ENCODE measurements at places on chromosomes 7 and 10.

DNA sequence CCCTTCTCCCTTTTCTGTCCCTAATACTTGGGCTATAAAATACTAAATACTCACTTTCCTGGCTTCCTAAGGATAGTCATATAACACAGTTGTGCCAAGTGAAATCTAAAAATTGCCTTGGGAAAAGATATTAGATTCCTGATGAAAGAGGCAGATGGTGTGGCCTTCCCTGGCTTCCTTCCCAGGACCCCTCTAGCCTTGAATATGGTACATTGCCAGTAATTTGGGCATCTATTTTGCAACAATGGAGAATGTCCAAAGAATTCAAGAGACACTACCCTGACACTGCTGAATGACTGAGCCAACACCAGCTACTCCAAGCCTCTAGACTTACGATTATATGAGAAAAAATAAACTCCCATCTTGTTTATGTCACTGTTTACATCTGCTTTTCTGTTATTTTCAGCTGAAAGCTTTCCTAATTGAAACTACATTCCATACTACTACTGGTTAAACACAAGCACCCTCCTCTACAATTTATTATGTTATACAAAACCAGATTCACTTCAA lies 17.9 kb downstream of the COPG2 start:
- DNase-seq = no peak

DNA sequence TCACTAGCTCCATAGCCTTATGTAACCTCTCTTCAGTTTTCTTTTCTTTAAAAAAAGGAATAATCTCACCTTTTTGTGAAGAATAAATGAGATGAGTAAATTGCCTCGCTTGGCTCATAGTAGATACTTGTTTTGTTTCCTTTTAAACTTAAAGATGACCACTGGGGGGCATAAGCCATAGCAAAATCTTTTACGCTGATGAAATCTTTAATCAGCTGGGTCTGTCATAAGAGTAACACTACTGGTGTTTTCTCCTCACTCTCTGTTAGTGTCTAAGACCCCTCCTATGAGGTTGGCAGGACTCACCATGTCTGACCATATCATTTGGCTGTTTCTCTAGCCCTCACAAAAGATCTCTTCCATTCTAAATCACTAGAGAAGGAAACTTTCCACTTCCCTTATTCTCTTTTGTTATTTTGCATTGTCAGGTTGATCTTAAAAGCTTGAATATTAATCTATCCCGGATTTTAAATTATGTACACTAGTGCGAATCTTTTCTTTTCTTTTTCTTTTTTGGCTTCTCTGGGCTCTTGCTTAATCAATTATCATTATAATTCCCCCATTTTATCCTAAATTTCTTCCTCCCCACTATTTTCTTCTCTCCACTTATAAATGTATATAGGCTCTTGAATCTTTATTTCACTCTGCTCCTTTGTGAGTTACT lies 12.5 kb downstream of the STAG3 start:
- peak; percentile 15 for DNase-seq

DNA sequence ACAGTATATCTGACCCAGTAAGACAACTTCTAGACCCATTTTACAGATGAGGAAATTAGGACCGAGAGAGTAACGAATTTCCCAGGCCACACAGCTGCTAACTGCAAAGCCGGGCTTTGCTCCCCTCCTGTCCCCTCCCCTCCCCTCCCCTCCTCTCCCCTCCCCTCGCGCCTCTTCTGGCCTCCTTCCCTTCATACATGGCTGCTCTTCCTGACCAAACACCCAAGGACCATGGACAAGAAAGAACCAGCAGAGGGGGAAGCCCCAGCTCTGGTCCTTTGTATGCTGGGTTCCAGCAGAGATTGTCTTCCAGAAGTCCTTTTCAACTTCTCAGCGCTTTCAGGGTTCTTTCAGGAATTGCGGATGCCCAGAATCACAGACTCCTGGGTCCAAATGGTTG lies 3.6 kb upstream of the TMEM72 start:
- DNase-seq = no peak

GRCh38 chr10:65701168-65701776 lies 1224.6 kb upstream of the LRRTM3 start:
- DNase-seq = no peak

GRCh38 chr7:142181211-142181610 lies 69.7 kb downstream of the MGAM2 start:
- no peak for DNase-seq

DNA sequence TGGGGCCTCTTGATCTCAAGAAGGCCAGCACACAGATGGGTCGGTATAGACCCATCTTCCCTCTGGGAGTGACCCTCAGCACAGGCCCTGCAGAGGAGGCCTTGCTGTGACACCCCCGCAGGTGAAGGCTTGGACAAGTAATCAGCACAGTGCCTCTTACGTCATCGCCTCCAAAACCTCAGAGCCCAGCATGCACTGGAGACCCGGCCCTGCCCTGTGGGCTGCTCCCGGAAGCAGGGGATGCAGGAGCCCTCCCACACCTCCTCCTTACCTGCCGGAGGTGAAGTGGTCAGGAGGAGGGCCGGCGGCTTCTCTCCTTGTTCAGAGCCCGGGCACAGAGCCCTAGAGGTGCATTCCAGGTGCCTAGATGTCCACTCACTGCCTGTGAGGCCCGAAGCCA lies 121.4 kb downstream of the PAXIP1 start:
- no peak for DNase-seq

DNA sequence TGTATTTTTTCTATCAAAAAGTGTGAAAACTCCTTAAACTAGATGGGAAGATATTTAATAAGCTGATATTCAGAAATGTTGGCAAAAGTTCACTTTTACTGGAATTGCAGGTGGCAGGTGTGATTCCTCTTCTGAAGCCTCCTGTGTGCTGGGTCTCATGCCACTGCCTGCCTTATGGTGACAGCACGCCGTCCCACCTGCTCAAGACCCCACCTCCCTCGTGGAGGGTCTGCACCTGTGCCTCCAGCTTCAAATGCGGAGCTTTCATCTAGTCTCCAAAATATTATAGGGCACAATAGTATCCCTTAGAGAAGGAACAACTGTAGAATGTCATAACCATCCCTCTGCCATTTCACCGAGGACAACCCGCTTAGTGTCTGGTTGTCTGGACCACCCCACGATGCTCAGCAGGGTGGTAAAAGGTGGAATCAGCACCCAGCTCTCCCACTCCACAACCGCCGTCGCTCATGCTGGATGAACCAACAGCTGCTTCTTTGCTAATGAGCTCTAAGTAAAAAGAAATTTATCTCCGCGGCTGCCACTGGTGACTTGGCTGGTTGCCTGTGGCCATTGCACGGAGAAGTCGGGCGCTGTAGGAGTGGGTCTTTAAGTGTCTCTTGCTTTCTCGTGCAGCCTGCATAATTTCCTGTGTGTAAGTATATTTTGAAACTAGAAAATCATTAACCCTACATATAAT lies 119.3 kb upstream of the TCERG1L start:
- no peak for DNase-seq
